GM23248 (cell line): ENCODE measurements at places on chromosomes 16 and 17. TPM values are rescaled to one million over a fixed set of nuclear protein-coding genes. Genes with fewer than 3 reads are reported as not detected.

IL34 gene
- 0.15 TPM in 1 of 2 replicates, not detected in the other for polyA plus RNA-seq

PABPN1L gene
- polyA plus RNA-seq: not detected in 2 replicates

DNA sequence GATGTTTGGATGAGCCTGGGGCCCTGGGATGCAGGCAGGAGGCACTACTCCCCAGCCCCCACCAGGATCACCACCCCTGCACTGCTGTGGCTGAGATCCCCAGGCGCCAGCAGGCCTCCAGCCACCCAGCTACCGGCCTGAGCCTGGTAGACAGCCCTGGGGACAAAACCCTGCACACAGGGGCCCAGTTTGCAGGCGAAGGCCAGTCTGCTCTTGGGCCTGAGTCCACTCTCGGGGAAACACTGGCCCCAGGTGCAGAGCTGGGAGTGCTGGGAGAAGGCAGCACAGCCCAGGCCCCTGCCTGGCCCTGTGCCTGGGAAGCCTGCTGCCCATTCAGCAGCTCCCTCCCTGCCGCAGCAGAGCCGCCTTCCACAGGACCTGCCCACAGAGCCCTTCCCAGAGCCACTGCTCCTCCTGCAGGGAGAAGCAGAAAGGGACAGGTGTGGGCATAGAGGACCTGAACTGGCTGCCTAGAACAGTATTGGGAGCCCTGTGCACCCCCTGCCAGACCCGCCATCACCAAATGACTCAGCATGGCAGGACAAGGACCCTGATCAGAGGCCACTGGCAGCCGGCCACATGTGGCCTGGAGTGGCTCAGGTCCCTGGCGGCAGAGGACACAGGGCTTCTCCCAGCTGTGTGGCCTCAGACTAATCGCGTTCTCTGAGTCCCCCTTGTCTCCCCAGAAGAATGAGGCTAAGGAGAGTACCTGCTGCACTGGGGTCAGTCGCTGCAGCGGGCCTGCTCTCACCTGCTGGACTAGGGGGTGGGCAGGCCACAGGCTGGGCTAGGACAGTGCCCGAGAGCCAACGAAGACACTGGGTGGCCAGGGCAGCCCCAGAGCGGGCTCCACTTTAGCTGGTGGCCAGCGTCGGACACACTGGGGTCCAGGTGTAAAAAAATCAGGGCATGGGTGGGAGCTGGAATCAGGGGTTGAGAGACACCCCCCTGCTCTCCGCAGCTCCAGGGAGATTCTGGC lies 10.7 kb downstream of the MSRB1 start:
- no peak for DNase-seq

GRCh38 chr17:77296769-77297409 lies 156.1 kb downstream of the SEC14L1 start:
- DNase-seq: no peak

GRCh38 chr17:57665128-57665527 lies 80.0 kb downstream of the CCDC182 start:
- DNase-seq: no peak

DNA sequence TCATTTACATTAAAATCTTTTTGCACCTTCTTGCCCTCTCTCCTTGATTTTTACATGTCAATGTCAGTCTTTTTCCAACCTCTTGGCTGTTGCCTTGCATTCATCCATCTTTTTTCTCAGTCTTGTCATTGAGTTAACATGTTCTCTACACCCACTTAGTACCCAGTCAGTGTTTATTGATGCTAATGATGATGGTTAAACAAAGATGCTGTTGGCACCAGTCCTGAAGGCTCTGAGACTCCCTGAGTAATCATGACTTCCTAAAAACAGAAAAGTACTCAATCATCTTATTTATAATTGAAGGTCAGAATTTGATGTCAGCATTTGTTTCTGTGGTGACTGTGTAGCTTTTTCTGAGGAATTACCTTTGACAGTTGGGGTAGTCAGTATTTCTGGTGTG lies 104.5 kb downstream of the NLK start:
- no peak for DNase-seq
